ENCODE measurements at places on chromosomes 4 and X.

GRCh38 chr4:54391104-54391503 lies 162.0 kb downstream of the PDGFRA start:
- ATAC-seq = no peak

DNA sequence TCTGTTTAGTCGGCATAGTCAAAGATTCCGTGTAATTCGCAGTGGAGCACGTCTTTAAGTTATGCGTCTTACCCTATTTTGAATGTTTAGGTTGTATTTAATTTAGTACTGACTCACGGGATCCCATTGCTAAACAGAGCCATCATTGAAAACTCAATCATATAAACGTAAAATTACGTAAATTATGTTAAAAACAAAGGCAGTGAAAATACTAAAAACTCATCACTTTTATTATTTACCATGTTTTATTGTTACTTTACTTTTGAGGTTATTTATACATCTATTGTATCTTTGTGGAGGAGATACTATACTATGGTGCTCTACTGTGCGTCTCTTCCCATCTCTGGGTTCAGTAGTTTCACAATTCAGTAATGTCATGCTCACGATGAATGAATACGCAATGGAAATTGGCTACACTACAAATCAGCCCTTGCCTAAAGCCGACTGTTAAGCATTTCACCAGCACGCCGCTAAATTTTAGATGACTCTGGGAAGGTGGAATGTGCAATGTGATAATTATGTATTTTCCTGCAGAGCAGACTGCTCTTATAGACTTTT lies 944 bp downstream of the FUNDC2 start:
- peak; percentile 38 for ATAC-seq

DNA sequence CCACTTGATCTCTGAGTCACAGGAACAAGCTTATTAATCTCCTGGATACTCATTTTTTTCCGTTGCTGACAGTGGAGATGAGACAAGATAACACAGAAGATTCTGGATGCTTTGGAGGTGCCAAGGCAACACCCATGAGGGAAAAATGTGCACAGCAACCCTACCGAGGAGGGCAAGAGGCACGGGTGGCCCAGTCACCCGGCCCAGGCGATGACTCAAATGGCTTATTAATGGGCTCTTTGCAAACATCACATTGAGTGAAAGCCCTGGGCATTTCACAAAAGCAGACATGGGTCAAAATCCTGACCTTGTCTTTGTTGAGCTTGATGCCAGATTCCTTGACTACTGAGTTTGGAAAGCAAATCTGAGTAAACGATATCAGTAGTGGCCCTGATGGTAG lies 315.1 kb downstream of the STK32B start:
- no peak for ATAC-seq

DNA sequence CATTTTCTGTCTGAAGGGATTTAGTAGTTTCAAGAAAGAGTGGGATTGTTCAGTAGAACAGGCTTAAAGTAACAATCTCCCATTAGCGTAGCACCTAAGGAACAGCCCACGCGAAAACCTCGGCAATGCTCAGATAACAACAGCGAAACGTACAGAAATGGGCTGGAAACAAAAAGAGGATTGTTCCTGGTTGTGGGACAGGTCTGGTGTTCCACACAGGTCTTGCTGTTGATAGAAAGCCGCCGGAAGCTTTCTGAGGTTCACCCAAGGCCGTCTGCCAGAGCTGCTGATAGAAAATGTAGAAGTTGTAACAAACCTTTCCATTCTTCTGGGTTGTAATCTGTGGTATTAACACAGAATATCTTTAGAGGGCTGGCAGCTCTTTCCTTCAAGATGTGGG lies 69.4 kb upstream of the CLCN4 start:
- no peak for ATAC-seq

- ATAC-seq = no peak
Observed at GRCh38 chrX:119429471-119429870, 30.3 kb downstream of the SLC25A43 start.

DNA sequence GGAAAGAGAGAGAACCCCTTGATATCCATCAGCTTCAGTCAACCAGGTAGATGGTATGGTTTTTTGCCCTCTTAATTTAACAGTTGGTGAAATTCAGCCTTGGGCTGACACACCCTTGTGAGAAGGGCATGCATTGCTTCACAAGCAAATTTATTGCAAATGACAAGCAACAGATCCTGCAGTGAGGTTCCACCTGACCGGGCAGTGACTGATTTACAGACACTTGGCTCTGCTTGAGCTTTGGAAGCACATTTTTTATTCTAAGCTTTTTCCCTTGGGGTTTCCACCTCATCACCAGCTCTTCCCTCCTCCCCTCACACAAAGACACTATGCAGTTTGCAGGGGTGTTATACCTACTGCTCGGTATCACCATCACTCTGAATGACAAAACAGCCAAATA lies 28.3 kb upstream of the SERTM2 start:
- no peak for ATAC-seq

GRCh38 chr4:1602655-1603412 lies 81.3 kb downstream of the FAM53A start:
- no peak for ATAC-seq

DNA sequence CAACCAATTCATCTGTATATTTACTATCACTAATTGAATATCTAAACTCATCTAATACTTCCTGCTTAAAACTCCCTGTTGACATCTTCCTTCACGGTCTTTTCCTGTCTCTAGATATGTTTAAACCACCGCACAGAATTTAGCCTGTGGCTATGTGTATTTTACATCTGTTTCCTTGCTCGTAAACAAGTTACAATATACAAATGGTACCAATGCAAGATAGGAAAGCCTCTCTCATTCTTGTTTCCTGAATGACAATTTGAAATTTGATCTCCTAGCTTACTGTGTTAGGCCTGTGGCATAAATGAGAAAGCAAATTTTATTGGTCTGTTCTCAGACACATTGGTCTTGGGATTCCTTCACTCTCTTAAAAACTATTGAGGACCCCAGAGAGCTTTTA lies 89.7 kb upstream of the PCDH7 start:
- ATAC-seq = no peak

DNA sequence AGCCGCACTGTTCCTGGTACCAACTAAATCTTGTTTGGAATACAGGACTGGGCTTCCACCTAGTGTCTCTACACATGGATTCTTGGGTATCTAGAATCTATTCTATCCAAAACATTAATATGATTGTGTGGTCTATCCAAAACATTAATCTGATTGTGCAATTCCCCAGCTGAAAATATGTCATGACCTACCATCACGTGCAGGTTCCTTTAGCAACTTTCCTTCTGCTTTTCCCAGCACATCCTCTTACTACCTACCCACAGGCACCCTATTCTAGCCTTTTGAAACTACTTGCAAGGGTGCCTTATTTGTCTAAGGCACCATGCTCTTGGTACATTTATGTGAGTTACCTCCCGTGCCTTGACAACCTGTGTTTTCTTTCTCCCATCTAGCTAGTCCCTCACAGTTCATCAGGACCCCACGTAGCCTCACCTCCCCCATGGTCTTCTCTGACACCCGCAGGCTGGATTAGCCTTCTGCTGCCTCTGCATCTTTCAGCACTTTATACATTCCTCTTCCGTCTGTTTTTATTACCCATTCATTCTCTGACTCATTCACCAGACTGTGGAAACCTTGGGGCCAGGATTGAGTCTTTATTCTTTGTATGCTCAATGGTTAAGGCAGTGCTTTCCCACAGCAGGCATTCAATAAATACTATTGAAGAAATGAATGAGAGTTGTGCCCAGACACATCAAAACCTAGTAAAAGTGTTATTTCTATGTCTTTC lies 88.8 kb upstream of the FAM9B start:
- ATAC-seq = no peak

DNA sequence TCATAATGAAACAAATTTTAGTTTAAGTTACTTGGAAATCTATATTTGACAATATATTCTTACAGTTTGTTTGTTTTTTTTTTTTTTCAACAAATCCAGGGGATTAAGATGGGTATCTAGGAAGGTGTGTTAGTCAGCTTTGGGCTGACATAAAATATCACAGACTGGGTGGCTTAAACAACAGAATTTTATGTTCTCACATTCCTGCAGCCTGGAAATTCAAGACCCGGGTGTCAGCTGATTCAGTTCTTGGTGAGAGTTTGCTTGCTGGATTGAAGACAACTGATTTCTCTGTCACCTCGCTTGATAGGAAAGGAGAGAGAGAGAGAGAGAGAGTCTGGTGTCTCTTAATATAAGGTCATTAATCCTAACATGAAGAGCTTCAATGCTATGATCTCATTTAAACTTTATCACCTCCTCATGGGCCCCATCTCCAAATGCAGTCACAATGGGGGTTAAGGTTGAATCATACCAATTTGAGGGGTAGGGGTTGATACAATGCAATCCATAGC lies 465.2 kb downstream of the CENPC start:
- no peak for ATAC-seq

DNA sequence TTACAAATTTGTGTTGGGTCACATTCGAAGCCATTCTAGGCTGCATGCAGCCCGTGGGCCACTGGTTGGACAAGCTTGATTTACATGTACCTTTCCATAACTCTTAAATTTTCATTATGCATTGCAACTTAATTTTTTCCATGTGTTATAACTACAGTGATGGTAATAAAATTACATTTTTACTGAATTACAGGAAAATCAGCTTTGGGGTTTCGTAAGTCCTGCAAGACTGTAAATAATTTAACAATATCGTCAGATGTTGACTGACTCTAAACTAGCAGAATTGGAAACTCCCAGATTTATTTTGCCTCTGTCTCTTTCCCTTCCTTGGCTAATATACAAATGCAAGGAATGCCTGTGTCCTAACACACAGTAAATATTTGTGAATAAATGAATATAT lies 88.0 kb upstream of the RAPGEF2 start:
- ATAC-seq = no peak

DNA sequence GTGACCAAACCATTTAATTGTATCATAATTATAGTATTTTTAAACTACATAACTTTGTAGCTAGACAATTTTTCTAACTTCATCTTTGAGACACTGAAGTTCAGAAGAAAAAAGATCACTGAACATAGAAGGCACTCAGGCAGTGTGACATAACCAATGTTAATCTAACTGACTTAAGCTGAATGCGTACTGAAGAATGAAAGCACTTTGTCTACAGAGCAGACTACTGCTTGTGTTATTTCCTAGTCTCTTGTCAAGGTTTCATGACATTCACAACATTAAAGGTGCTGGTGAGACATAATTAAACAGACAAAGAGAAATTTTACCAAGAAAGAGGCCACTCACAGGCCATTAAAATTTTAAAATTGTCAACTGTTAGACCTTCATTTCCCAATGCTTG lies 13.5 kb downstream of the AMMECR1 start:
- peak; percentile 20 for ATAC-seq
